ENCODE measurements at places on chromosomes 13 and 19. TPM values are rescaled to one million over a fixed set of nuclear protein-coding genes. Genes with fewer than 3 reads are reported as not detected.

DNA sequence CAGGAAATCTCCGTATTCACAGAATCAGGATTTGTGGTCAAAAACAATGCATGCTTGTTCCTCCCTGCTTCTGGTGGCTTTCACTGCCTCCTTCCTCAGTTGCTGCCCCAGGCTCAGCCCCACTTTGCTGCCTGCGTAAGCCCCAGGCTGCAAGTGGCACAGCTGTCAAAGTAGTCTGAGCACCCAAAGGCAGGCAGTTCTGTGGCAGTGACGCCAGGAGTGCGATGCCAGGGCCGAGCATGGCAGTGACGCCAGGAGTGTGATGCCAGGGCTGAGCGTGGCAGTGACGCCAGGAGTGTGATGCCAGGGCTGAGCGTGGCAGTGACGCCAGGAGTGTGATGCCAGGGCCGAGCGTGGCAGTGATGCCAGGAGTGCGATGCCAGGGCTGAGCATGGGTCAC is 77.3 kb upstream of the GPR183 start:
- peak; percentile 57 for DNase-seq

DNA sequence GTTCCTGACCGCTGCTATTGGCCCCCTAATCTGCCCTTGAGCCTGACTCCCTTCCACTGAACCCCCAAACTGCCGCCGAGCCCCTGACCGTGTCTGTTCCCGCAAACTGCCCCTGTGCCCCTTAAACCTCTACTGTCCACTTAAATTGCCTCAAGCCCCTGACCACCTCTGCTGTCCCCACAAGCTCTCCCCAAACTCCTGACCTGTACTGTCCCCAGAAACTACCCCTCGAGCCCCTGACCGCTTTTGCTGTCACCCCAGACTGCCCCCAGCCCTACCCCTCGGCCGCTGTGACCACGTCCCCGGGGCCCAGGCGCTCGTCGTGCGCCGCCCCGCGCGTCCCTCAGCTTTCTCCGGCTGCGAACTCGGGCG is 382 bp downstream of the ZNF77 start:
- no peak for DNase-seq

GRCh38 chr19:28691683-28692082 is 521.3 kb downstream of the UQCRFS1 start:
- DNase-seq: no peak

DNA sequence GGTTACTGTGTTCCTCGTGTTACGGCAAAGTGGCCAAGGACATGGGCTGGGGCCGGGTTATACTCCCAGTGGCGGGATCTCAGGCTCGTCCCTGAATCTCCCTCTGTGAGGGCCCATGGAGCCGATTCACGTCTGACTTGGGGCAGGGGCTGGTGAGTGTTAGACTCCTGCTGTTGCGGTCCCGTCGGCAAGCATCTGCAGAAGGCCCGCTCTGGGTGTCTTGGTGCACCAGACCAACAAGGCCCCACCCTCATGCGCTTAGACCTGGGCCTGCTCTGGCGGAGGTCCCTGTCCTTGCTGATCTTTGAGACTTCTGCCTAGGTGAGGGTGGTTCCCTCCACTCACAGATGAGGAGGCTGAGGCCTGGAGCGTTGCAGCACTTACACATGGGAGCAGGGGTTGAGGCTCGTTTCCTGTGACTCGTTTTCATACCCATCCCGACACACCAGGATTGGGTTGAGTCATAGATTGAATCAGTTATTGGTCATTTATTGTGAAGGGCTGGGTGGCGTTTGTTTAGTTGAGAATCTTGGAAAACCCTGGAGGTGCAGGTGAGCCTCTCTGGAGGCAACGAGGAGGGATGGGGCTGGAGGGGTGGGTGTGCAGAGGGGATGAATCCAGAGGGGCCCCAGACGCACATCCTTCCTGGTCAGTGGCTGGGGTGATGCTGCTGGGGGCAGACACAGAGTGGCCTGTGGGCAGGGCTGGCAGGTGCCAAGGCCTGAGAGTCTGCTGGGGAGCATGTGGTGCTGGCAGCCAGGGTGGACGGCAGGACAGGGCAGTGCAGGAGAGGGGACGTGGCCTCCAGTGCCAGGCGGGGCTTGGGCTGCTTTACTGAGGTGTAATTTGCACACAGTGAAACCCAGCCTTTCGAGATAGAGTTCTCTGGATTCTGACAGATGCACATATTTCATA is 4.6 kb downstream of the EPN1 start:
- no peak for DNase-seq

DNA sequence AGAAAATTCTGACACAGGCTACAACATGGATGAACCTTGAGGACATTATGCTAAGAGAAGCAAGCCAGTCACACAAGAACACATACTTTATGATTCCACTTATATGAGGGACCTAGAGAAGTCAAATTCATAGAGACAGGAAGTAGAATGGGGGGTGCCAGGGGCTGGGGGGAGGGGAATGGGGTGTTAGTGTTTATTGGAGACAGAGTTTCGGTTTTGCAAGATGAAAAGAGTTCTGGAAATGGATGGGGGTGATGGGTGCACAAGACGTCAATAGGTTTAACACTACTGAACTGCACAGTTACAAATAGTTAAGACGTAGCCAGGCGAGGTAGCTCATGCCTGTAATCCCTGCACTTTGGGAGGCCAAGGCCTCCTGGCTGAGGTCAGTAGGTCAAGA is 3.5 kb upstream of the ZNF787 start:
- DNase-seq: no peak

DNA sequence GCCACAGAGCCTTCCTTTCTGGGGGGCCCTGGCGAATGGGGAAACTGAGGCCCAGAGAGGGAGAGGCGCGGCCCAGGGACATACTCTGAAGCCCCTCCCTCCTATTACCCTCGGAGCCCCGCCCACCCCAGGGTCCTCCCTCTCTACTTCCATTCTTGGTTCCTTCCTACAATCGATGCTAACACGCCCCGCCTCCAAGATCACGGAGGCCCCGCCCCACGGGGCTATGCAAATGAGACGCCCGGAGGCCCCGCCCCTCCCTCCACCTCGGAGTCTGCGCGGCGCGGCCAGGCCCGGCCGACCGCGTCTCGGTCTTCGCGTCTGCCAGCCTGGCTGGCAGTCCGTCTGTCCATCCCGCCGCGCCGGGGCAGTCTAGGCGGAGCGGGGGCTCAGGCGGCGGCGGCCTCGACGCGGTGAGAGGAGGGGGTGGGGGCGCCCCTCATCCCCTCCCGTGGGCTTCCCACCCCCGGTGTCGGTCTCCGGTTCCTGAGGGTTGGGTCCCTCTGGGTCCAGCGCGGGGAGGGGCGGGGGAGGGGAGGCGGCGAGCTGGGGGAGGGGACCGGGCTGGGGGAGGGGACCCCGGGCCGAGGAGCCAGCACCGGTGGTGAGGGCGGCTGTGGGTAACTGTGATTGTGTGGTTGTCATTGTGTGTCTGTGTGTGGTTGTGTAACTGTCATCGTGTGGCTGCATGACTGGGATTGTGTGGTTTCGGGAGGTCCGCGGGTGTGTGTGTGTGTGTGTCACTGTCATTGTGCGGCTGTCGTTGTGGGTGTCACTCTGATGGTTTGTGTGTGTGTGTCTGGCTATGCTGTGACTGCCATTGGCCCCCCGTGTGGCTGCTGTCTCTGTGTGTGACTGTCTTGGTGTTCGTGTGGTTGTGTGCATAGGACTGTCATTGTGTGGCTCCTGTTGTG is at the start of gene PLPPR2:
Gene PLPPR2 (plus strand): TSS at position 273 of the 914 bp plus-strand sequence. CDS start 2,242 bp downstream, outside the sequence.
- peak; percentile 82 for DNase-seq

DNA sequence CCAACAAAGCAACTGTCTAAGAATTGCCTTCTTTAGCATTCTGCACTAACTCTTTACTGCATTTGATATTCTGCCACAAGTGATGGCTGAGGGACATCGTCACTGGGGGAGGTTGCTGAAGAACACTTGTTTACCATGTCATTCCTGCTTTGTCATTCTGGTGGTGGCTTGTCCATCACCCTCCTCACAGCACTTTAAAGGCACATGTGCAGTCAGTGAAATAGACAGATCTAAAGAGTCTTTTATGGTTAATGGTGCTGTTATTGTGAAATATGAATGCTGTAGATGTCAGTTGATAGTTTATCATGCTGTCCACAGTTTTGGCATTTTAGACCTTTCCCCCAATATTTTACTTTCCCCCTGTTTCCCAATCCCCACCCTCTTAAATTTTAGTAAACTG is 120.9 kb upstream of the TSC22D1 start:
- no peak for DNase-seq

- no peak for DNase-seq
Measured at GRCh38 chr19:2240881-2241760, 4.5 kb downstream of the SF3A2 start.

DNA sequence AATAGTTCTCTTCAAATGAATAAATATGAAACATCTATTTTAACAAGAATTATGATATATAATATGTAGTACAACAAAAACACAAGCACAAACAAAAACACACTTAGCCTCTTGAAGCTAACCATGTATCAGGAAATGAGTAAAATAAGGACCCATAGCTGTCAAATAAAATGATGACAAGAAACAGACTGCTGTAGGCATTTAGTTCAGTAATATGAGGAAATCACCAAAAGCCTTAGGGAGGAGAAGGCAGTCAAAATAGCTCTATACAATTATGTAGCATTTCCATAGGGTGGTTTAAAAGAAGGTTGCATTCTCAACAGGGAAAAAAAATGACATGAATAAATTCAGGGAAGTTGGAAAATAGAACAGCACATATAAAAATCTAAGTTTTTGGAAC is 163.4 kb downstream of the PCDH20 start:
- DNase-seq: no peak

DNA sequence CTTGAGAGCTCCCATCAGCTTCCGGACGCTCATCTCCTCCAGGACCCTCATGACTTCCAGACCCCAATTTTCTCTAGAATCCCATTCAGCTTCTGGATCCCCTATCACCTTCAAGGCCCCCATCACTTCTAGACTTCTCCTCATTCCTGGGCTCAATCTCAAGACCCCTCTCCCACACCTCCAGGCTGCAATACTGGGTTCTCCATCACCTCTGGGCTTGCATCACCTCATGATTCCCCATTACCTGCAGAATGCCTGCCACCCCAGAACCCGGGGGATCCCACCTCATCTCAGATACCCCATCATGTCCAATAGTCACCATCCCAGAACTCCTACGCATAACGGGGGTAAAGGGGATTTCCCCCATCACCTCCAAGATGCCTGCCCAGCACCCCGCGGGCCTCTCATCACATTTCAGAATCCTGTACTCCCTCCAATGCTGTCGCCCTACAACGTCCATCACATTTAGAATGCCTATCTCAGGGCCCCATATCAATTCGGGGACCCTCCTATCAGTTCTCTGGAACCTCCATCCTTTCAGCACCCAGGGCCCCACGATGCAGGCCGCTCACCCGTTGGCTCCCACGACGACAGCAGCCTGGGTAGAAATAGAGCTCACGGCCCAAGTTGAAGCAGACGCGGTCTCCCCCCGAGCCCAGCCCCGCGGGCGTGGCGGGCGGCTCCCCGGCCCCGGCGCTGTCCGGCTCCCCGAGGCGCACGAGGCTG is 738 bp downstream of the DMWD start:
- peak; percentile 33 for DNase-seq

DNA sequence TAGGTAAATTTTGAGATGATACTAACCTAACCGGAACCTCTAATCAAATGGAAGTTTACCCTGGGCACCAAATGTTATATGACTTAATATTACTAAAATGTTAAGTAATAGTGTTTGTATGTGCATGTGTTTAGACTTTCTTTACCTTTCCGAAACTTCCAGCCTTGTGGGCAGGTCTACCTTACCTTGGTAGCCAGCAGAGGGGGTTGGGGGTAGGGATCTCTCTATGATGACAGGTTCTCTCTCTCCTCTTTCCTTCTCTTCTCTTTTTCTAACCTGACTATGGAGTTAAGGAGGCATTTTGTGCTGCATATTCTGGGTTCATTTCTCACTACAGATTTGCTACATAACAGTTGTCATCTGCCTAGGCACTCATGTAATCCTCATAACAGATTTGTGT is 6.8 kb upstream of the FRY start:
- no peak for DNase-seq

DNA sequence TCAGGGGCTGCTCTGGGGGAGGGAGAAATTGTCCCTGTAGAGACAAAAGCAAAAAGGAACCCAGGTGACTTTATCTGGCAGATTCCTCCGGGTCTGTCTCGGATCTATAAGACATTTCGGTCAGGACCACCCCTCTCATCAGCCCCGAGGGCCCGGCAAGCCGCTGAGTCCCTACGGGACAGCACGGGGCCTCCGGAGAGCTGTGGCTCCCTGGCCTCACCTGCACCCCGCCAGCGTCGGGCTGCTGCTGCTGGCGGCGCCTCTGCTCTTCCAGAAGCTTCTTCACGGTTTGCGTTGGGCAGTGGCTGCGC is 1.9 kb downstream of the NFKBID start:
- no peak for DNase-seq

GRCh38 chr19:7507884-7508283 is 8.0 kb upstream of the ZNF358 start:
- peak; percentile 25 for DNase-seq

- peak; percentile 77 for DNase-seq
Measured at GRCh38 chr19:19540064-19540714, 2.1 kb downstream of the CILP2 start.

DNA sequence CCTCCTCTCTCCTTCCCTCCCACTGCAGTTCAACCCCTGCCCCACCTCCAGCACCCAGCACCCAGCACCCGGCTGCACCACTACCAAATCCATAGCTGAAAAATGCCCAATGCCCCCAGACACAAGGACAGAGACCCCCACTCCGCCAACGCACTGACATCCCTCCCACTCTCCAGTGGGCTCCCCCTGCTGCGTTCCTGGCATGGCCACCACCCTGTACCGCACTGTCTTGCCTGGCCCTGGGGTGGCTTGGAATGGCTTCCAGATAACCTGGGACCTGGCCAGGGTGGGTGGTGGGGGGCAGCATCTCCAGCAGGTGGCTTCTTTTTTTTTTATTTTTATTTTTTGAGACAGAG is 5.8 kb upstream of the MKNK2 start:
- no peak for DNase-seq

GRCh38 chr13:91762957-91763356 is 364.5 kb downstream of the GPC5 start:
- DNase-seq: no peak

GRCh38 chr13:97295283-97296182 is 73.4 kb downstream of the MBNL2 start:
- DNase-seq: no peak

DNA sequence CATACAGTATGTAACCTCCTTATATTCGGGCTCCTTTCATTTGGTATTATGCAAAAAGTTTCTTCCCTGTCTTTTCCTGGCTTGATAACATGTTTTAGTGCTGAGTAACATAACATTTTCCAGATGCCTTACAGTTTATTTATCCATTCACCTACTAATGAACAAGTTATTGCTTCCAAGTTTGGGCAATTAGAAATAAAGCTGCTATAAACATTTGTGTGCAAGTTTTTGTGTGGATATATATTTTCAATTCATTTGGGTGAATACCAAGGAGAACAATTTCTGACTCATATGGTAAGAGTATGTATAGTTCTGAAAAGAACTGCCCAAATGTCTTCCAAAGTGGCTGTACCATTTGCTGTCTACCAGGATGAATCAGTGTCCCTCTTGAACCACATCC is 360.9 kb downstream of the PCDH17 start:
- DNase-seq: no peak

- no peak for DNase-seq
Measured at GRCh38 chr19:2462635-2463421, 6.1 kb upstream of the LMNB2 start.

SIGLECL1 gene
- total RNA-seq: not detected

SSC5D gene
- 1.4 TPM for total RNA-seq

EMC10 gene
- total RNA-seq: 49.7 TPM

PABPC3 gene
- 1.3 TPM for total RNA-seq

CGB5 gene
- not detected for total RNA-seq

IGSF23 gene
- total RNA-seq: not detected

PNMA8C gene
- total RNA-seq: not detected

FBXO17 gene
- total RNA-seq: not detected

CGB2 gene
- total RNA-seq: not detected

NDFIP2 gene
- total RNA-seq: 47.6 TPM

NAPSA gene
- total RNA-seq: 16.1 TPM

FPR3 gene
- total RNA-seq: not detected

LILRB5 gene
- total RNA-seq: not detected

All from activated naive CD8-positive, alpha-beta T cell treated with anti-CD3 and anti-CD28 coated beads for 36 hours (primary cell).